ENCODE measurements at places on chromosomes 5 and 9. TPM values are rescaled to one million over a fixed set of nuclear protein-coding genes. Genes with fewer than 3 reads are reported as not detected.

The DNAI1 gene
- 0.25 TPM for total RNA-seq

The ELOVL7 gene
- total RNA-seq: 0.28 TPM

The MPDZ gene
- total RNA-seq: 60.4 TPM

The KLF4 gene
- total RNA-seq: 36.0 TPM

The IER5L gene
- total RNA-seq: 56.5 TPM

DNA sequence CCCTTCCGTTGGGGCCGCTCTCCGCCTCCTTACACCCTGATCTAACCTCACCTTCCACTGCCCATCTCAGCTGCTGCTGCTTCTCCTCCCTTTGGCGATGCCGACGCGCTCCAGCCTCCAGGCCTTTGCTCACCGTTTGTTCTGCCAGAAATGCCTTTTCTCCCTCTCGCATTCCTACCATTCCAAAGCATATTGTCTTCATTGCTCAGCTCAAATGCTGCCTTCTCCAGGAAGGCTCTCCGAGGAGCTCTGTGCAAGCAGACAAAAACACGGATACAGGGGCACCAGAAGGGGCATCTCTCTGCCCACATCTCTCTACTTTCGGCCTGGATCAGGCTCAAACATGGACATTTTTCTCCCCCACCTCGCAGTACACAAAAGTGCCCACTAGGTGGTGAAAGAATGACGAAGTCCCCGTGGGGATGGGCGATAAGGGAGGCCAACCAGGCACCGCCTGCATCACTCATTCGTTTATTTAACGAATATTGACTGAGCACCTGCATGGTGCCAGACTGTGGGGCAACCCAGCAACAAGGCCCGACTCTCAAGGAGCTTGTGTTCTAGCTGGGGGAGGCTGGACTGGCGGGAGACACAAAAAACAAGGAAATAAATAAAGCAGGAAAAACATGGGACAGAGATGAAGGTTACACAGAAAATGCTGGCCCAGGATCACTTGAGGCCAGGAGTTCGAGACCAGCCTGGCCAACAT, 7.3 kb upstream of the GRHPR start:
- DNase-seq: no peak

GRCh38 chr9:70746760-70747159, 332.3 kb upstream of the KLF9 start:
- no peak for DNase-seq

The CDC20B gene
- total RNA-seq: not detected

DNA sequence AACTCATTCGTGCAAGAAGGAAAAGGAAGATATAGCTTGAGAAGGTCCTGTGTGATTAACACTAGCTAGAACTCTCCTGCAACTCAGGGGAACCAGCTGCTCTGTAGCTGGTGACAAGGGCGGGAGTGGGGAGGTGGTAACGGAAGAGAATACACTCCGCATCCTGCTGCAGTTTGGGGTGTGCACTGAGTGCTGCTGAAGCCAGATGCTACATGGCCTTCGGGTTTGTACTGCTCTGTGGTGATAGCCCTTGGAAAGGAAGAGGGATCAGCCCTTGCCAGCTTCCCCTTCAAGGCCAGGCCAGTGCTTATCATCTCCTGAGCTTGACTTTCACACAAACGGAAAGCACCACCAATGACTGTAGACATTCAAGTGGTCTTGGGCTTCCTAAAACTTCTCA, 34.3 kb downstream of the FRMD3 start:
- no peak for DNase-seq

DNA sequence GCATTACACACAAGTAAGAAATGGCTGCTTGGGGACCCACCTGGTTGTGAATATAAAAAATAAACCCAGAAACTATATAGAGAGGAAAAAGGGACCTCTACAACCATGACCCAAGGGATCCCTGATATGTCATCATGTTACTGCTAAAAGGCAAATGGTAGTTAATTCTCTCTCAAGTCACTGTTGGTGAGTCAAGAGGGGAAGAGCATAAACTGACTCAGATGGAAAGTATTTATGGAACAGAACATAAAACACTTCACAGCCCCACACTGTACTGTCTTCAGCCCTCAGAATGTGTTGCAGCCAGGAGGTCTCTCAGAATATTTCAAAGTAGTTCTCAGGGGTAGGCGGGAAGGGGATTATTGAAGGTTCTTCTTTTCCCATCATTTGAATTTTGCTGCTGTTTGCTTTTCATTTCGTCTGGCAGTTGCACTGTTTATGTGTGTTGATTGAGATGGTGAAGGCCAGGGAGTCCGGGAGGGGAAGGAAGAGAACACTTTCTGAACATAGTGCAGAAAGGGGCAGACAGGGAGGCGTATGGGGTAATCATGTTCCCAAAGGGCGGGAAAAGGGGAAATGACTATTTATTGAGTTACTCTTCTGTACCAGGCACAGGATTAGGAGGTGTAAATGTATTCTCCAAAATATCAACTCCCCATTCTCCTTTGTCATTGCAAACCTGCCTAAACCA, 85.5 kb downstream of the TEK start:
- no peak for DNase-seq

The ZNF300 gene
- 4.0 TPM for total RNA-seq

DNA sequence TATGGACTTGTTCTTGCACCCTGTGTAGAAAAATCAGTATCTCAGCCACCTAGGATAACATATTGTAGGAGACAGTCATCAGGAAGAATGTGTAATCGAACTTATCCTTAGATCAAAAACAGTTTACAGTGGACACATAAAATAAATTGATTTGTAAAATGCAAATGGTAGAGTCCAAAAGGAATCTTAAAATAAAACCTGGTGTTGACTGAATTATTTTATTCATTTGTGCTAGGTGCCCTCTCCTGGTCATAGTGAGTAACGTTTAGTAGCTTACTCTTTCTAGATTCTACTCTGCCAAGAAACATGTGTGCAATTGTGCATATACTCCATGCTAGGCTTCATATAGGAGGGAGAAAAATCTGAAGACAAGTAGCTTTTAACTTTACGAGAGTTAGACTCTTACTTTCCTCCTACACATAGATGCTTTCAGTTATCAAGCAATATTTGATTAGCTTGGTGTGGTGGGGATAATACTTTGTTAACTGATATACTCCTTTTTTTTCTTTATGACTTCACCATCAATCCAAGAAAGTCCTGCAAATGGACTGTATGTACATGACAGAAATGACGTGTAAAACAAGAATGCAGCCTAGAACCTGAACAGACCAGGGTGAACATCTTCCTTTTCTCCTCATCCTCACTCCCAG, 23.7 kb upstream of the LOX start:
- DNase-seq: no peak

The CTNND2 gene
- total RNA-seq: 2.1 TPM

The HTR1A gene
- total RNA-seq: not detected

The SOHLH1 gene
- total RNA-seq: not detected

All from chondrocyte (in vitro differentiated cells).